Activated naive CD4-positive, alpha-beta T cell treated with anti-CD3 and anti-CD28 coated beads, Interleukin-2, amount 10 ng/mL, durations not matched to agents 5 hours and 36 hours (primary cell): ENCODE measurements at places on chromosomes 1 and 21. TPM values are rescaled to one million over a fixed set of nuclear protein-coding genes. Genes with fewer than 3 reads are reported as not detected.

Gene CHIT1
- total RNA-seq, result 0.19 TPM

Gene RIPPLY3
- total RNA-seq, result not detected

Gene TRIM58
- 0.30 TPM for total RNA-seq

Gene CLIC6
- total RNA-seq, result not detected

Gene CYP2J2
- 1.3 TPM for total RNA-seq

Gene IFFO2
- 14.8 TPM for total RNA-seq

Gene ASB17
- total RNA-seq, result not detected

Gene CLDN17
- total RNA-seq, result not detected

Gene DNASE2B
- not detected for total RNA-seq

Gene GJB5
- total RNA-seq, result not detected

Gene SFN
- total RNA-seq, result 5.2 TPM

Gene MYBPH
- total RNA-seq, result not detected

Gene MARK1
- not detected for total RNA-seq

Gene SPATA17
- total RNA-seq, result not detected

Gene ERICH3
- not detected for total RNA-seq

Gene RNU1-4
- 2,872 TPM for total RNA-seq

Gene ODR4
- 13.7 TPM for total RNA-seq

Gene GJA5
- not detected for total RNA-seq

Gene LIPI
- total RNA-seq, result not detected

Gene CD52
- 1,759 TPM for total RNA-seq
